Fibroblast of the aortic adventitia (primary cell): ENCODE measurements at places on chromosomes 6 and 20.

- no peak for DNase-seq
These were observed 13.5 kb downstream of the SERINC1 start for GRCh38 chr6:122458087-122458486.

GRCh38 chr6:138815797-138816528 lies 20.1 kb downstream of the ECT2L start:
- DNase-seq: peak; percentile 82

DNA sequence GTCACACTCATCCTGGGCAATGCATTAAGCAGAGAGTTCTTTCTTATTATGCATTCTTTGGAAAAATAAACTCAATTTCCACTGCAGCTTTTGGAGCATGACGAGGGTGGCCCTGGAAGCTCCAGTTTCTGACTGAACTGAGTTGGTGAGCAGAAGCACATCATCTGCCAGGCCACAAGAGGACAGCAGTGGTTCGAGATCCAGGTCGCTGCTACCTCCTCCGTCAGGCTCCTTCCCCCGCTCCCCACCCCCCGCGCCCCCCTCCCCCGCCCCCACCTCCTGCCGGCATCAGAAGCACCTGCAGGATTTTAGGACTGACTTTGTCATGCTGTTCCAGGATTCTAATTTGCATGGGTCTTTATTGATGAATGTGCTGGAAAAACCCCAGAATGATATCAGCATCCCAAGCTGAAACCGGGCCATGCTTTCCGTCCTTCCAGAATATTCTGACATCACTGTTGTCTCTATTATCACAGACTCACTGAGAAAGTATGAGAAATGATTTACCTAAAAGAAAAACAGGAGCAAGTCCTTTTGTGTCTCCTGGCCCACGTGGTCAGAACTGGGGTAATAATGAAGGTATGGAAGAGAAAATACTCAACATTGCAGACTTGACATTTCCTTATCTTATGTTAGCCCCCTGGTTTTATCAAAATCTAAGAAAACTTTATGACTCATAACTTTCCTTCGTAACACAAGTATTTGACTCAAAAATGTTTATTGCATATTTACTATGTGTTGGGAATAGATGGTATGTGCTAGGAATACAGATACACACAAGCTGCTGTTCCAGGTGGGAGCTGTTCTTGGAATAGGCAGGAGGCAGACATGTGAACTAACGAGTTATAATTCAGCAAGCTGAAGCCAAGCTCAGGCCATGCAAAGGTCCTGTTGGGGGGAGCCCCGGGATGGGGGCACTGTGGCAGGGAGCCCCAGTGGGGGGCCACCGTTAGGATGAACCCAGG lies 220.2 kb upstream of the EXOC2 start:
- DNase-seq: peak; percentile 50

- no peak for DNase-seq
These were observed 12.2 kb downstream of the BEND3 start for GRCh38 chr6:107103082-107103481.

- DNase-seq: no peak
These were observed 6.4 kb downstream of the PTK6 start for GRCh38 chr20:63530788-63531160.
